ENCODE measurements at places on chromosomes 7 and 10. TPM values are rescaled to one million over a fixed set of nuclear protein-coding genes. Genes with fewer than 3 reads are reported as not detected.

The MYH16 gene
- polyA plus RNA-seq, result not detected

The LAMB4 gene
- polyA plus RNA-seq, result not detected

The OR2A5 gene
- not detected for polyA plus RNA-seq

The CPA4 gene
- not detected for polyA plus RNA-seq

The FLNC gene
- 0.64 TPM for polyA plus RNA-seq

The MUC3A gene
- polyA plus RNA-seq, result 44.4 TPM

The GAD2 gene
- 0.86 TPM for polyA plus RNA-seq

The LMOD2 gene
- polyA plus RNA-seq, result not detected

The CARD11 gene
- polyA plus RNA-seq, result 19.0 TPM

The A1CF gene
- polyA plus RNA-seq, result 0.05 TPM

The EN2 gene
- not detected for polyA plus RNA-seq

The GLI3 gene
- 23.5 TPM for polyA plus RNA-seq

The COL13A1 gene
- polyA plus RNA-seq, result 5.2 TPM

The TMEM270 gene
- polyA plus RNA-seq, result not detected

The CYP2C19 gene
- polyA plus RNA-seq, result not detected
